ENCODE measurements at places on chromosomes 12 and 14.
A peak's percentile ranks its signal among the peaks of the same experiment; 100 is the strongest.

GRCh38 chr14:72941286-72941985 is 15.2 kb downstream of the DCAF4 start:
- no peak for DNase-seq

DNA sequence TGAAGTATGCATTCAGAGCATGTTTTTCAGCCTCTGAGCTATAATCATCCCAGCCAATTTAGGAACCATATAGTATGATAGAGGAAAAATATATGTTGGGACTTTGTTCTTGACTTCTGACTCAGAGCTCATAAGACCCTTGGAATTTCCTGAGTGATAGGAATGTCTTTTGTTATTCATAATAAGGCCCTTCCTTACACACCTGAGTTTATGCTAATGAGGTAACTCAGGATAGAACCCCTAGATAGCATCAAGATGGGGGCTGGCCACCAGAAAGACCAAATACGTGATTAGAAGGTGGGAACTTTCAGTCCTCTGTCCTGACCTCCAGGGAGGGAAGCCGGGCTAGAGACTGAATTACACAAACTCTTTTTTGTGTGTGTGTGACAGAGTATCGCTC is 32.4 kb upstream of the PLEK2 start:
- no peak for DNase-seq

DNA sequence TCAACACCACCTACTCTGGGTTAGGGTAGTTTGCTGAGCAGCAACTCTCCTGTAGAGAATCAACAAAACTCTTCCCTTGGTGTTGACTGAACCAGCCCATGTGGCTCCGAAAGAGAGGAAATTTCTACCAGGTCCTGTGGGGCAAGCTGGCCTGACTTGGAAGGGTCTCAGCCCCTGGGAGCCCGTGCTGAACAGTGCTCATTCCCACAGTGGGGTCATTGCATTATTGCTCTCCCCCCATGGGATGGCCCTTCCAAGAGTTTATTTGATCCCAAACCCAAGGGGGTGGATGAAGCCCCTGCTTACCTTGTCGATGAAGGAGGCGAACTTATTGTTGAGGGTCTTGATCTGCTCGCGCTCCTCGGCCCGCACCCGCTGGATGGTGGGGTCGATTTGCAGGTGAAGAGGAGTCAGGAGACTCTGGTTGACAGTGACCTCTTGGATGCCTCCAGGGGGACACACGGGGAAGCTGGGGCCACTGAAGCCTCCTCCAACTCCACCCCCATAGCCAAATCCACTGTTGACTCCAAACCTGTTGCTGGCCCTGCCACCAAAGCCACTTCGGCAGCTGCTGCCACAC is 580 bp downstream of the KRT75 start:
- no peak for DNase-seq

DNA sequence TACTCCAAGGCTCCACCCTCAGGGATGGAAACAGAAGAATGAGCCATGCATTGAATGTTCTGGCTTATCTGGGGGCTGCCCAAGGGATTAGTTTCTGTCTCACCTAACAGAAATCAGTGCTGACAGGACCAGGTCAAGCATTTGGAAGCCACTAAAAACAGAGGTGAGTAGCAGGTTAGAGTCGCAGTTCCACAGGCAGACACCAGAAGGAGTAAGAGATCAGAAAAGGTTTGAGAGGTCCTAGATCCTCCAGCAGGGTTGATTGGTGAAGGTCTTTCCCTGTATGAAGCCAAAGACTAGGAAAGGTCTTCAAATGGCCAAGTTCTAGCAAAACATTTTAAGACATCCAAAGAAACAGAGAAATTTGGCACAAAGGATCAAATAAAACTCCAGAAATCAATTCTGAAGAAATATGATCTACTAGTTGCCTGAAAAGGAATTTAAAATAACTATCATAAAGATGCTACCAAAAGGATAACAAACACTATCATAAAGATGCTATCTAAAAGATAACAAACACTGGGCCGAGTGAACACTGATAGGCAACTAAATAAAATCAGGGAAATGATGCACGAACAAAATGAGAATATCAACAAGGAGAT is 19.5 kb upstream of the TTC9 start:
- no peak for DNase-seq

DNA sequence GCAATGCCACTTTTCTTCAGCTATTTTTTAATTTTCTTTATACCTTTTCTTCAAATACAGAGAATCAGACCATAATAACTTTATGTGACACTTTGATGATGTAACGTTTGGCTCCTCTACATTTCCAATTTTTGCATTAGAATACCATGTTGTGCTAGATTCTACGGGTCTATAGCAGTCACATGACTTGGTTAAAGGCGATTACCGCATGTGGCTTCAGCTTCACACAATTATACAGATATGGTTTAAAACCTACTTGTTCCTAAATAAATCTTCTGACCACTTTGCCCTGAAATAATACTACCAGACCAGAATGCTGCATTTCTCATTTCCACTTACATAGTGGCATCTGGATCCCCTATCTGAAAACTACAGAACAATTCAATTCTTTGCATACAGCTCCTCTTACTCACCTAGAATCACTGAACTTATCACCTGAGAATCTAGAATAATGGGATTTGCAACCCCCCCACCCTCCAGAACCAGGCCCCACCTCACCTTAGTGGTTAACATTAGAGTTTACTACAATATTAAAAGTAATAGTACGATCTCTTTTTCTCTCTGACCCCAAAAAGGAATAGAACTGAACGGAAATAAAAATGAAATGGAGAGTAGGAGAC is 1.3 kb downstream of the MAX start:
- no peak for DNase-seq

DNA sequence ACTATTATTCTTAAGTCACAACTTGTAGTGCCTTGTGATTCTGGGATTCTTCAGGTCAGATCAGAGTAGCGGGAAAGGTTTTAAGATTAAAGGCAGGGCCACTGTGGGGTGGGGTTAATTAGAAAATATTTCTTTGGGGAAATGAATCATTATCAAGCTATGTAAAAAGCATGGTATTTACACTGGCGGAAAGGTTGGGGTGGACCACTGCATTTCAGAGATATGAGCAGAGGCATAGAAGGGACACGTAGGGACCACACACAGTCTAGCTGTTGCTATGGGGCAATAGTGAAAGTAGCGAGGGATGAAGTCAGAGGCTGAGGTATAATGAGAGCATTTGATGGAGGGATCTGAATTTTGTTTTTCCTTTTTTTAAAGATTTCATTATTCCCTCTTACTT is 31.7 kb upstream of the KCNH3 start:
- no peak for DNase-seq

DNA sequence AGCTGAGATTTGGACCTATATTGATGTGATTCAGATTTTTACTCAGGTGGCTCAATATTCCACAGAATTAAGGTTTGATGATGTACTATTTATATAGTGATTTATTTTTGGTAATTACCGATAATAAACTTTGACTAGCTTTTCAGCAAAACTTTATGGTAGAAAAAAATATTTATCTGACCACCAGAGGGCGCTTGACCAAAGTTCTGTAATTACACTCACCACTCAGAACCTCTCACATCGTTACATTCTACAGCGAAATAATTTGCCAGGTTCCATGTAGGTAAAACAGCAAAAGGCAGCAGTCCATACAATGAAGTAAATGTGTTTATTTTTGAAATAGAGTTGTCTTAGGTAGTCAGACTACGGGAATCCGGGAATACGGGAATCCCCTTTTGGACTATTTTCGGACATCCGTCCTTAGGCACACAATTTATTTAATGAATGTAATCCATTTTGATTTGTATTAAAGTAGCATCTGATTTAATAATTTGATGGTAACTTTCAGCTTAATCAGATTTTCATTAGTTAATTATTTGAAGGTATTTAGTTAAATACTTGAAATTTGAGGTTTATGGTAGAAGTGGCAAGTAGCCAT is 143.0 kb upstream of the DDHD1 start:
- DNase-seq, result no peak

DNA sequence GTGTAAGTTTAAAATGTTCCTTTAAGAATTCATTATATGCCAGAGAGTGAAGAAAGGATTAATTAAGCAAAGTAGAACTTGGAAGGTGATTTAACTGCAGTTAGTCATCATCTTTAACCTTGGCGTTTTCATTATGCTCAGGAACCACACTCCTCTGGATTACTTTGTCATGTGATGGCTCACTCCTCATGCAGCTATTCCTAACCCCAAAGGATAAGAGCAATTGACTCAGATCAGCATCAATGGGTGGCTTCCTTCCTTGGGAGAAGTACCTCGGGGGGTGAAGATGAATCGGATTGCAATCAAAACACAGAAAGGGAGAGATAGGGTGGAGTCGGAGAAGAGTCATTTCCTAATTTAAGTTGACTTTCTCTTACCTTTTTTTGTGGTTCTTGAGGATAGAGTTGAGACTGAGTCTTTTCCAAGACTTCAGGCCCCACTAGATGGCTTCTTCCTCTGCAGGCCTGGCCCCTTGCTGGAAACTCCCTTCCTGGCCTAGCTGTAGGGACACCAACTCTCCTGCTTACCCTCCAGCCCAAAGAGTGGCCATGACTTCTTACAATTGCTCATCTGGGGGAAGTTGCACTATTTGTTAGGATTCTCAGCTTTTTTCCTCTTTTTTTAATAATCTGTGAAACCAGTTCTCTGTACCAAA is 238.6 kb upstream of the DDHD1 start:
- no peak for DNase-seq

- no peak for DNase-seq
Measured at GRCh38 chr12:80701388-80701787, 6.0 kb upstream of the MYF6 start.

- no peak for DNase-seq
Measured at GRCh38 chr12:124658302-124658701, 90.9 kb upstream of the NCOR2 start.

DNA sequence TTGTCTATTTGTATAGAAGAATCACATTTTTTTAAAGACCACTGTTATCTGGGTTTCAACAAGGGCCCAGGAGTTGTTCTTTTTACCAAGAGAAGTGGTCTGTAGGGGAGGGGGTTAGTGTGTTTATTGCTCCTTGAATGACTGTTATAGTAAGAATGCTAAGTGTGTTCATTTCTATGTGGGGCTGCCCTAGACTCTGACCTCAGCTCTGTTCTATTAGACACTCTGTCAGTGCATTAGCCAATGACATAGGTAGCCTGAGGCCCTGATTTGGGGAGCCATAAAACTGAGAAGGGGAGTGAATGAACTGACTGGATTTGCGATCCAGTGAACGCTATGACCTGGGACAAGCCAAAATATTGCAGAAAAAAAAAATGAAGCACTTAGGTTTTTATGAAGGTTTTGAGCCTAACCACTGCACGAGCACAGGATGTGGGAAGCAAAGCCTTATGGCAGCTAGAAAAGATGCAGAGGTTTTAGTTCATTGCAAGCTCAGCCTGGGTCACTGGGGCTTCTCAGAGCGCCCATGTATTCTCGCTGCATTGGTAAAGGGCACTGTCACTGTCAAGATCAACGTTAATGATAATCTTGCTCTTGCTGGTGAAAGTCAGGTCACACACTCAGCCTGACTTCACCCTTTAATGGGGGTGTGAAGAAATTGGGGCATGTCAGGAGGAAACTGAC is 63.8 kb downstream of the PRKCH start:
- no peak for DNase-seq

DNA sequence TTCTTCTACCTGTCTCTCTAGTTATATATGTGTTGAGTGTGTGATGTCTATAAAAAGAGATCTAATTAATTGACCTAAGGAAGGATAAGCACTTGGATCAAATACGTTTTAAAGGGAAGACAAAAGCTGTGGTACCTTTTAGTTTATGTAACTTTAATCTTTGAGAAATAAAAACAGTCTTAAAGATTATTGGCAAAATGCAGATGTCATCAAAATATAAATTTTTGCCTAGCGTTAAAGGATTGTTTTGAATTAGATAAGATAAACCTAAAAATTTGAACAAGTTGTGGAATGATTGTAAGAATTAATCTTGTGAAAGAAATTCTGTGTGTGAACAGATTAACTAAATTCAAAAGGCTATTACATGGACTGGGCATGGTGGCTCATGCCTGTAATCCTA is 42.9 kb downstream of the C12orf56 start:
- no peak for DNase-seq

DNA sequence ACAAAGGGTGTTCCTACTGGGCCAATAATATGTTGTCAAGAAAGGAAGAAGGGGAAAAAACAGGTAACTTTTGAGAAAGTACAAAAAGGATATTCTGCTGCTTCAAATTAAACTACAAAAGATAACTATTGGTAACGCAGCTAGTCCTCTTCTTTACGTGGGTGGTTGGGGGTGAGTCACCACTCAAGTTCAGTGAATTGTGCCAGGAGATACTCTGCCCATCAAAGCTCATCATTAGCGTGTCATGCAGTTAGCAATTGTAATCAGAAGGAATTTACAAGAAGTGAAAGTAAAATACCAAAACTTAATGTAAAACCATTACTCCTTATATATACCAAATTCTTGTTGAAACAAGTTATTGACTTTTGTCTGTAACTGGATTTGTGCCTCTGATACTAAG is 342.0 kb downstream of the NPAS3 start:
- DNase-seq, result no peak

- DNase-seq, result no peak
Measured at GRCh38 chr12:116698116-116698515, 39.8 kb downstream of the SPRING1 start.

DNA sequence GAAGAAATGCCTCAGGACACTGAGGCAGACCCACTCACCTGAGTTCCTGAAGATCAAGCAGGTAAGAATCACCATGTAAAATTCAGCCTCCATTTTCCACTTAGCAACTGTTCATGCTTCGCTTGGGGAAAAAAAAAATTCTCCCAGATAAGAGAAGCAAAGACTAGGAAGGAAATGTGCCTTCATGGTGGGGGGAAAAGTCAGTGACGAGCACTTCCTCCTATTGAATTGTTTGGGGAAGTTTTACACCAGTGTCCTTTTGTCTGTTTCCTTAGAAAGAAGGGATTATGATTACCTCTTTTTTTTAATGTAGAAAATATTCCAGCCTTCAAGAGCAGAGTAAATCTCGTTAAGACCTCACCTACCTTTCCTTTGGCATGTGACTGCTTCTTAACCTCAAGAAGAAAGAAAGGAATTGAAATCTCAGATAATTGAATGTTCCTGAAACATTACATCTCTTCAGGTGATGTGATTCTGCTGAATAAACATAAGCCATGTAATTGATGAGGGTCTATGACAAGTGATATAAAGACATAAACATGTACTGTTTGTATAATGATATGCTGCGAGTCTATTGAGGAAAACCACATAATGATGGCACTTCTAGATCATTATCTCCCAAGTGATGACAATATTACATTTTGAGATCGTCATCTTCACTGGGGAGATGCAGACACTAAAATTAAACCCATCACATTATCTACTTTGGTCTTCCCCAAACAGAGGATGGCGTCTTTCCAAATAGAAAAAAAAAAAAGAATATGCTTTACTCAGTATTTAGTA is at the start of gene PTPRB:
PTPRB (minus strand) TSS at position 127 of the 783 bp plus-strand sequence; CDS start at position 93, 34 bp downstream.
- no peak for DNase-seq

DNA sequence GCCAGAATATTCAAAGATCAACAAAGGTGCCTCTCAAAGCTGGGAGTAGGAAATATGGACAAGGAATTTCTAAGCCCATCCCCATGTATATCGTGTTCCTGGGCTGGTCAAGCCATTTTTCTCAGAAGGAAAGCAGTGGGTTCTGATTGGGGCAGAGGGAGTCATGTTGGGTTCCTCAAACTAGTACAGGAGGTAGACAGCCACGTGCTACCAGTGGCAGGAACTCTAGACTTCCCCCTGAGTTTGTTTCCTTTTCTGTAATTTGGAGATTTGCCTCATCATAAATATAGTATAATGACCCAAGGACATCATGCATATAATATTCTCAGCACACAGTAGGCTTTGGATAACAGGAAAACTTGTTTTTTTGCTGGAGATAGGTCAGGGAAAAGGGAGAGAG is 16.4 kb upstream of the PLEKHH1 start:
- no peak for DNase-seq

GRCh38 chr12:11649413-11650285 is at the start of gene ETV6:
TSS of gene ETV6 (plus strand) at chr12:11649674. CDS start at chr12:11650128, 454 bp downstream.
- DNase-seq, result peak; percentile 23

Data from stimulated activated CD4-positive, alpha-beta T cell treated with anti-CD3 and anti-CD28 coated beads, TNF-alpha, amount 100 ng/mL, for 1 hour (primary cell).